ENCODE measurements at places on chromosomes 7 and 10.

DNA sequence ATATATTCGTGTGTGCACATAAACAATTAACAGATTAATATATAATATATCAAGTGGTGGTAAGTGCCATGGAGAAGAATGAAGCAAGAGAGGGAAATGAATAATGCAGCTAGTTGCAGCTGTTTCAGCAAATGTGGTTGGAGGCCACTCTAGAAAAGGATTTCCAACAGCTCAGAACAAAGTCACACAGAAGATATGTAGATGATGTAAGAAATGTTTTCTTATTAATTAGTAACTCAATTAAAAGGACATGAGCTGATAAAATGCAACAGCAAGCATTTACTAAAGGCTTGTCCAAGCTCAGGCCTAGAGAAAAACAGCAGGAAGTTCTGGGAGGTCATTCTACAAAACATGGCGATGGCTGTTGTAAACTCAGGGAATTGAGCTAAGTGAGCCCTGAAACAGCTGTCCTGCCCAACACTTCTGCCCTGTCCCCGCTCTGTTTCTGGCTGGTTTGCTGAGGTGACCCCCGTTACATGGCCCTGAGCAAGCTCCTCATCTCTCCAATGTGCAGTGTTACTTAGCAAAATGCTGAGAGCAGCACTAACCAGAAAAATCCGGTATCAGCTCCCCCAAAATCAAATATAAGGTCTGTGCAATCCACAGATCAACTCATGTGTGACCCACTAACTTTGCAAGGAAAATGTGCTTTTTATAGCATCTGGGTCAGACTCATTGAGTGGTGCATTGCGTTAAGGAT lies 23.4 kb upstream of the C10orf67 start:
- DNase-seq, result no peak

DNA sequence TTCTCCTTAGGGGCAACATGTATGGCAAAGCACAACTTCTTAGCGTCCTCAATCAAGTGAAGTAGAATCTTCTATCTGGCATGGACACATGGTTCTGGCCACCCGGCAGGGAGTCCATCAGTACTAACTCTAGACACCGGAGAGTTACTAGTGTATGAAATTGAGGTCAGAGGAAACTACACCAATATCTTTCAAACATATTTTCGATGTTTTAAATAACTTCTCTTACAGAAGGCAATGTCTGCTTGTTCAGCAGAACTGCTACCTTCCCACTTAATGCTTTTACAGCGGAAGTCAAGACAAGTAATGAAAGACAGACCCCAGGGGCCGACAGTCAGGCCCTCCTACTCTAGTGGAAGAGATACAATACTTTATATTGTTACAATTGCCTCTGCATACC lies 89.9 kb downstream of the RNF216 start:
- DNase-seq, result no peak

DNA sequence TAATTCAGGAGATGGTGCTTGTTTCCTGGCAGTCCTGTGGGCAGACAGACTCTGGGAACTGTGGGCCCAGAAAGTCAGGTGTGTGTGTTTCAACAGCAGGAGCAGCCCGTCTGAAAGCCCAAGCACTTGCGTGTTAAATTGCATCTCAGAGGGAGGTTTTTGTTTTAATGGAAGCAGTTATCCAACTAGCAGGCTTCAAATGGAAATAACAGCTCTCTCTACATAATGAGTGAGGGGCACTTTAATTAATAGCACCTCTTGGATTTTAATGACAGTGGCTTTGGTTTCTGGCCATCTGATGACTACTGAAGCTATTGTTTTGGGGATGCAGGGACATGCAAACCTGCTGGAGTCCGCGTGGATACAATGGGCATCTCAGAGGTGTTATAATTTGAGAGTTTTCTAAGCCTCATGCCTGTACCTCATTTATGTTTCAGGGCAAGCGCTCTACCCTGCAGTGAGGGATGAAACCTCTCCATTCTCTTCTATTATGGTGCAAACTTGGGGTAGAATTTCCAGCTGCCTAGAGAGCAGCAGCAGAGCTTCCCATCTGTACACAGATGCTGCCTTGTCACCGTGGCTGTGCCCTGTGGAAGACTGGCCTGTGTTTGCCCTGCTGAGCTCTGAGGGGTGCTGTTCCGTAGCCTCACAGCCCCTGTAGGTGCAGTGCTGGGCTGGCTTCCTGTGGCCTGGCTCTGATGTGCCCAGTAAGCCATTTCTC lies 206.6 kb upstream of the GPR26 start:
- DNase-seq, result no peak

- DNase-seq, result no peak
Measured at GRCh38 chr7:130360518-130360917, 15.9 kb downstream of the CPA5 start.
